Testis (tissue), 5 donors: ENCODE measurements at places on chromosomes 13 and 19. TPM values are rescaled to one million over a fixed set of nuclear protein-coding genes. Genes with fewer than 3 reads are reported as not detected.

Gene ATP1A3
- 30.3 TPM for total RNA-seq

Gene USHBP1
- 5.6 TPM for total RNA-seq

GRCh38 chr13:30593001-30593400 is 24.7 kb upstream of the USPL1 start:
- DNase-seq: no peak

GRCh38 chr19:33273881-33274662 is 28.3 kb downstream of the CEBPA start:
- peak; percentile 38 for DNase-seq

Gene PRR19
- 16.8 TPM for total RNA-seq

DNA sequence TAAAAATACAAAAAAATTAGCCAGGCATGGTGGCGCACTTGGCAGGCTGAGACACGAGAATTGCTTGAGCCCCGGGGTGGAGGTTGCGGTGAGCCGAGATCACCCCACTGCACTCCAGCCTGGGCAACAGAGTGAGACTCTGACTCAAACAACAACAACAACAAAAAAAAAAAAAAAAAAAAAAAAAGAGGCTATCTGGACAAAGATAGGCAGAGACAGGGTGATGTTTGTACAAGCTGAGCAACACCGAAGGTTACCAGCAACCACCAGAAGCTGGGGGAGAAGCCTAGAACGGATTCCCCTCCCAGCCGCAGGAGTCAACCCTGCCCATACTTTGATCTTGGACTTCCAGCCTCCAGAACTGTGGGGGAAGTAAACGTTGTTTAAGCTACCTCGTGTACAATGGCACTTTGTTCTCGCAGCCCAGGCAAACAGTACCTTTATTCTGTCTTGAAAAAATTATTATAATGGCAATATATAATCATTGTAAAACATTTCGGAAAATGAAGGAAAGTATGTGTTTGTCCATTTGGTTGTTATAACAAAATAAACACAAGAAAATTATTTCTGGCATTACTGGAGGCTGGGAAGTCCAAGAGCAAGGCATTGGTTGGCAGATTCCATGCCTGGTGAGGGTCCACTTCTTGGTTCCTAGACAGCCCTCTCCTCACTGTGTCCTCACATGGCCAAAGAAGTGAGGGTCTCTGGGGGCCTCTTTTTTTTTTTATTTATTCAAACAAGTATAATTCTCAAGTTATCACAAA is 39.8 kb upstream of the LATS2 start:
- DNase-seq: no peak

DNA sequence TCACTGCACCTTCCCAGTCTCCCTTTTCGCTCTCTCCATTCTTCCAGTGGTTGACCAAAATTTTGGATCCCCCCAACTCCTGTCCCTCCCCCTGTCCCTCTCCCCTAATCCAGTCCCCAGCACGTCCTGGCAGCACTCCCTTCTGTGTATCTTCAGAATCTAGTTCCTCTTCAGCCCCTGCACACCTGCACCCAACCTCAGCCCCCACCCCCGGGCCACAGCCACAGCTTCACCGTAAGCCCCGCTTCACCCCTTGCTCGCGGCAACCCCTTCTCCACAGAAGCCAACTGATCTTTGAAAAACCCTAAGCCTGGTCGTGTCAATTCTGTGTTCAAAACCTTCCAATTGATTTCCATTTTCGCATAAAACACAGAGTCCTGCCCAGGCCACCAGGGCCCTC is 35.5 kb upstream of the SLC15A1 start:
- DNase-seq: no peak

Gene CGB5
- total RNA-seq: not detected

Gene CEBPA
- 3.5 TPM for total RNA-seq

DNA sequence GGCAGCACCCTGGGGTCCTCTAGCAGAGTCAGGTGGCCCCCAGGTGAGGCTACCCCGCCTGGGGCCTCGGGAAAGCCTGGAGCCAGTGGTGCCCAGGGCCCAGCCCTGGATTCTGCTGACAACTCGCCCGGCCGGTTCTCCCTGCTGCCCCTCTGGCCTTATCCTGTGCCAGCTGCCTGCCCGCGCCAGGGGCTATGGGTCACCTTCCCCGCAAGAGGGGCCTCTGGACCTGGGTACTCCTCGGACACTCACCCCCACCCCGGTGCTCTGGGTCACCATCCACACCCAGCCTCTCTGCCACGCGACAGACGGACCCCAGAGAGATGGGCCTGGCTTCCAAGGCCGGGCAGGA is 24.0 kb downstream of the ZBTB7A start:
- no peak for DNase-seq

DNA sequence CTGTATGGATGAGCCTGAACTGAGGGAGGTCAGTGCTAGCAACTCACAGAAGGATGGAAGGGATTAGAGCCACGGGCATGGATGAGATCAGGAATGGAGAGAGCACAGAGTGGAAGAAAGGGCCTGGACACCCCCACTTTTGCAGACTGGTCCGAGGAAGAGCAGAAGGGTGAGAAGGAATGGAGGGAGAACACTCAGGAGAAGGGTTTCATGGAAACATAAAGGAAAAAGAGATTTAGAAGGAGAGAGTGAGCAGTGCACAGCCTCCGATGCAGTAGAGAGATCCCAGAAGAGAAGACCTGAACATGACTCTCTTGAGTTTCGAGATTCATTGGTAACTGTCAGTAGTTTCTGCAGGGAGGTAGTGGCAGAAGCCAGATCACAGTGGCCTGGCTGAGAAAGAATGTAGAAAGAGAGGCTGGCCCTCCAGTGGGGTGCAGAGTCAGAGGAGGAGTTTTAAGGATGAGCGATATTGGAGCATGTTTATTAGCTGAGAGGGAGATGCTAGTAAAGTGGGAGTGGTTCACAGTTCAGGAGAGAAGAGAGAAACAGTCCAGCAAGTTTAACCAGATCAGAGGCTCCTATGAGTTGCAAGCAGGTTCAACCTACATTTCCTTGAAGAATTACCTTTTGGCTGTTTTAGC is 108.9 kb downstream of the ZAR1L start:
- DNase-seq: no peak

DNA sequence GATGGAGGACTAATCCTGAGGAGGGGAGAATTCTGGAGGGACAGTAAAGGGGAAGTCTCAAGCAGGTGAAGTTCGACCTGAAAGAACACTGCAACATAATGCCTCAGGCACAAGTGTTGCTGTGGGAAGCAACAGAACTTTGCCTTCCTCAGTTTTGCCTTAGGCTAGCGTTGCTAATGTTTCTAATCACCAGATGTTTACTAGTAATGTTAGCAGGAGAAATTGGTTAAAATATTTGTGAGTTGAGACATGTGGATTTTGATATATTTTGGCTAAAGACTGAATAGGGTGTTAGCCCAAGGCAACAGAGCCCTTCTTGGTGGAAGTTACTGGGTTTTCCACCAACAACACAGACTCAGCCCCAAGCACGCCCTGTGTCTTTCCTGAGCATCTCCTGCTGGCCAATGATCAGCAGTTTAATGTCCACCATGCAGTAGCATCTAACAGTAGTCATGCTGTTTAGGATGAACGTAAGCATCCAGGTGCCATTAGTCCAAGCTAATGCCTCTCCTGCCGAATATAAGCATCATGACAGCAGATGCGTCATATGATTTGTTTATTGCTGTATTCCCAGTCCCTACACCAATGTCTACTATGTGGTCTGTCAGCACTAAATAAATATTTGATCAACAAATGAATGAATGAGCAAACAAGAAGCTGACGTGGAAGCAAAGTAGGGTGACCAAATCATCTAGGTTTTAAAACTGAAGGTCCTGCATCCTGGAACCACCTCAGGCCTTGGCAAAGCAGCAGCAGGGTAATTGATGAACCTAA is 511.9 kb upstream of the HTR2A start:
- DNase-seq: no peak
